ACHN (cell line): ENCODE measurements at places on chromosomes 11 and 22.

DNA sequence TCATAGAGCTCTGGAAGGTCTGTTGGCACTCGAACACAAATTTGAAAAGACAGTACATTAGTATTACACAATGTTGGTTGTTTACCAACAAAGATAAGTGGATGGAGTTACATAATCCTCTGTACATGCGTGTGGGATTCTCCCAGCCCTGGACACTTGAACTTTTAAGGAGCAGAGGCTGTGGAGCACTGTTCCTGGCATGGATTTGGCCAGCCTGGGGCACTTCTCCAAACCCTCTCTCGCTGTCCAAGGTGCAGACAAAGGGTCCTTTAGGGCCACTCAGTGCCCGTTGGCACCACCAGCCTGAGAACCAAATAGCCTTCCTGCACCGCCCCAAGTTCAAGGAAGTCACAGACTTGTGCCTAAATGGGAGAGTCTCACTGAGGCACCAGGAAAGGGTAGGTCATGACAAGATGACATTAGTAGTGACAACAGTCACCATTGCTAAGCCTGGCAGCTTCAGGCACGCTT lies 1.6 kb upstream of the ANO1 start:
- no peak for DNase-seq

- DNase-seq: no peak
Observed at GRCh38 chr22:39266398-39267030, 21.7 kb upstream of the PDGFB start.

- DNase-seq: no peak
Observed at GRCh38 chr11:70549386-70549785, 151.1 kb downstream of the CTTN start.

DNA sequence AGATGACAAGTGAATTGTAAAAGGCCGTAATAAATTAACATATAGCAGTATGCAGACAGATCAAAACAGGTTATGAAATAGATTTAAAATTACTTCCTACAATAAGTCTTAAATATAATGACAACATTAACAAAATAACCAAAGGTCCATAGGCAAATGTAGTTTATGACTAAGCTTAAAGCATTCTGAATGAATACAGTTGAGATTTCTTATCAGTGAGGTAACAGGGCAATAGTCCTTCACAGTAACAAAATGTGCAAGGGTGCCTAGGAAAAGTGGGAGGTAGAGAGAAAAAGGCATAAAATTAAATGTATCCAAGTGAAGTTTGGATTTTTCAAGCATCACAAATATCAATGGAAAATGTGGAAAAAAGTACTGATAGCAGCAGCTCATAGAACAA lies 20.9 kb upstream of the P4HA3 start:
- no peak for DNase-seq

GRCh38 chr11:66868082-66868725 lies 11.3 kb downstream of the LRFN4 start:
- no peak for DNase-seq

DNA sequence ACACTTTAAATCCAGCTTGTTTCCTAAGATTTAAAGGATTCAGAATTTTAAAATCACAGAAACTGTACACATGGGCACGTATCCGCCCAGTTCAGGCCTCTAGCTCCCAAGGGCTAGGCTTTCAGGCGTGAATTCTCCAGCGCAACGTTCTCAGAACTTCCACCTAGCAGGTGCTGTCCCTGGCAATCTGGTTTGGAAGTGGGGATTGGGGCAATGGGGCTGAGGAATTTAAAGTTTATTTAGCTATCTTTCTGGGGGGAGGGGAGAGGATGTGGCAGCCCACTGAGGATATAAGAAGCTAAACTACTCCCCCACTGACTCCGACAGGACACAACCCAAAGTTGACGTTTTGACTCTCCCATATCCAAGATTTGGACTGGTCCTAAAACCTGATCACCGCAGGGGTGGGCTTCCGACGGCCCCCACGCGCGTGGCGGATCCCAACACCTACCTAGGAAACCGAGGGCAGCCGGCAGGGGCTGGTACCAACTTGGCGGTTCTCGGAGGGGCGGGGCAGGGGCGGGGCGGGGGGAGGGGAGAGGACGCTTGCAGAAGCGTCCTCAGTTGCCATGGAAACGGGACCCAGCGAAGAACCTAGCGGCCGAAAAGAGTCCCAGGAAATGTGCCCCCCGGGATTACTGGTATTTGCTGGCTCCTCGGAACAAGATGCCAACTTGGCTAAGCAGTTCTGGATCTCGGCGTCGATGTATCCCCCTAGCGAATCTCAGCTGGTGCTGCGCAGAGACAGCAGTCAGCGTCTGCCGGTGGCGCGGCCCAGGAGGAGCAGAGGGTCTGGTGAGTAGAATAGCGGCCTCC lies at the start of gene HOATZ:
HOATZ (plus strand) TSS at position 563 of the 816 bp plus-strand sequence; CDS start at position 570, 7 bp downstream.
- DNase-seq: no peak

- DNase-seq: no peak
Observed at GRCh38 chr11:62015615-62016014, 48.2 kb upstream of the FTH1 start.

DNA sequence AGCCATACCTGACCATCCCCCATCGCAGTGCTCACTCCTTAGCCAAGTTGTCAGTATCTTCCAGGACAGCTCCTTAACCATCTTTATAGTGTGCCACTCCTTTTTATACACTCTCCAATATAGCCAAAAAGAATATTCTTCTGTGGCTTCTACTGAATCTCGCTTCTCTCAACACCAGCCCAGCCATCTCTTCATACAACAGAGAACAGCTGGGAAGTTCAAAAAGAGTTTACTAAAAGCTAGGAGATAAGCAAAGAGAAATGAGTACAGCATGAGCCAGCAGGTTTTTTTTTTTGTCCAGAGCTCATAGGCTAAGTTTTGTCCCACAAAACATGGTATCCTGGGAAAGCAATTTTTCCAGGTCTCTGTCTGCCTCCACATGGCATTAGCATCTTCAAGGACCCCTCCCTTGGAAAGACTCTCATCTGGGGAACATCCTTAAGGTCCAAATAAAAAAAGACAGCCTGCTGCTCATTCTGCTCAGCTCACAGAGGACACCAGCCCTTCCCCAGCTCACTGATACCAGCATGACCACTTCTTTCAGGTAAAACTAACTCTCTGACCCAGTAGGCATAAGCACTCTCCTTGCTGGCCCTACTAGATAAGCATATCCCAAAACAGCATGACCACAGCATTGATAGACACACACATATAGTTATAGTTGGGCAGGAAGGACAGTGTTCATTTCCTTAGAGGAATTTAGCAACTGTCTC lies 48.8 kb upstream of the YWHAH start:
- DNase-seq: no peak

DNA sequence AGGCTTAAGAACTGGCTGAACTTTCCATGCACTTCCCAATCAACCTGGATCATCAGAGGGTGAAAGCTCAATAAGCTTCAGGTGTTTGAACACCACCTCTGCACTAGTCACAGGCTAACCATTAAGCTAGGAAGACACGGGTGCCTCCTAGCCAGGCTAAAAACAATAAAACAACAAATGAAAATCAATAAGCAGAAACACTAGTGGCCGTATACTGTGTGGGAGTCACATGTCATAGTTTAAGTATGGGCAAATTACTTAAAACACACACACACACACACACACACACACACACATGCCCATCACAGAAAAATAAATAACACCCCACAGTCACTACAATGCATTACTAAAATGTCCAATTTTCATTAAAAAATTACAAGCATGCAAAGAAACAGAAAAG lies 85.2 kb downstream of the APOL5 start:
- DNase-seq: no peak
